ENCODE measurements at places on chromosomes 2 and 18.

DNA sequence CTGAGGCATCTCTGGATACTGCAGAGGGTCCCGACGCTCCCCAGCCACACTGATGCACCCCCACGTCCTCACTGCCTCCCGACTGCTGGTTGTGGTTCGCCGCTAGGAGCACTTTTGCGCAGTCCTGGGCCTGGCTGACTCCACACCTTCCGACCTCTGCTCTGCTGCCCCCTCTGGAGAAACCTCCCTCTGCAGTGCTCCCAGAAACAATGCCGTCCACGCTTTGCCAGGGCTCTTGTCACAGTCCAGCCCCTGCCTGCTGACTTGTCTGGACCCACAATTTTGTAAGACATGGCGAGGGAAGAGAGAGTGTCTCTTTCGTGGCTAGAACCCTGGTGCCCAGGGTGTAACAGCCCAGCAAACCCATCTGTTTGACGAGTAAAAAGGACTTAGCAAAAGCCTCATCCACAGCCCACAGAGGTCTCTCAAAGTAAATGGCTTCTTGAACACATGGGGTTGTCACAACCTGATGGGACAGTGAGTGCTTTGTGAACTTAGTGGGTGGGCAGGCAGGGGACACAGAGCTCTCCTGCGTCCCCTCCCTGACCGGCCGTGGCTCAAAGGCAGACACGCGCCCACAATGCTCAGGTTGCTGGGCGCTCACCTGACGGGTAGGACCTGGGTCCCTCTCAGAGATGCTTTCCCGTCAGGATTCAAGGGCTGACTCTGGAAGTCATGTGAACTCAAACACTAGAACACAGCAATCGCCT, 4.0 kb downstream of the COPS9 start:
- DNase-seq, result no peak

DNA sequence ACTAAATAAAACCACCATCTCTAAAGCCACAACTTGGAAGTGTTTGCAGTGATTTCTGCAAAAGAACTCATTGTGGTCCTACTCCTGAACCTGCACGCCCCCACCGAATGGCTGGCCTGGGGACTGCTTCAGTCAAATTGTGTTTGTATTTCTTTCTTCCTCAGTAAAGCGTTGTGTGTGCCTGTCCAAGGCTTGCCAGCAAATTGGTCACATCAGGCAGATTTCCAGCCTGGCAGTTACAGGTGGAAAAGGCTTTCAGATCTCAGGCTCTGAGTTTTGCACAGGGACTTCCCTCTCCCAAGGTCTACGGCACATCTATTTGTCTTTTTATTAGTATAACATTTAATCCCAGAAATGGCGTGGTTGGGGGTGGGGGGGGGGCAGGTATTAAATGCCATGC, 54.0 kb upstream of the NOSTRIN start:
- DNase-seq, result no peak

GRCh38 chr2:237864940-237865622, 5.7 kb downstream of the RAMP1 start:
- DNase-seq, result no peak

DNA sequence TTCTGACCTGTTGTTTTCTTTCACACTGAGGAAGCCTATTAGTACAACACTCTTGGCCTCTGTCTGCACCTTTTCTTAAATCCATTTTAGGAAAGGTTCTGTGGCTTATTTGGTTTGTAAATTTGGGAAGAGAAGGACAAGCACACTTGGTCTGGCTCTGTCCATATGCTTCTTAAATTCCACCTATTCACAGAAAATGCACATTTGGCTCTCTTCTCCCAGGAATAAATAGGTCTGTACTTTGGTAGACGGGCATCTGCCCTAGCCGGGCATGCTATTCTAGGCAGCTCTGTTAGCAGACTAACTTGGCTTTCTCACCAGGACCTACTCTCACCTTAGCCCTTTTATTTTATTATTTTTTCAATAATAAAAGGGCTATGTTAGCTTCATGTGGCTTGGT, 1211.8 kb upstream of the SLC39A10 start:
- DNase-seq, result no peak

DNA sequence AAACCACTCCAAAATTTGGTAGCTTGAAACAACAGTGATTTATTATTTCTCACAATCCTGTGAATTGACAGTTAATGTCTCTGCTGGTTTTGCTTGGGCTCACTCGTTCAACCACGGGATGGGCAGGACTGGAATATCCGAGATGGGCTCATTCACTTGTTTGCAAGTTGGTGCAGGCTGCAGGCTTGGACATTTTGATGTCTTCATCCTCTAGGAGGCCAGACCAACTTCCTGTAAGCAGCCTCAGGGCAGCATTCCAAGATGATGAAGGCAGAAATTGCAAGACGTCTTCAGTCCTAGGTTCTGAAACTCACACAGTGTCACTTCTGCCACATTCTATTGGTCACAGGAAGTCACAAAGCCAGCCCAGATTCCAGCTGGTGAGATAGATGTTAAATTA, 47.1 kb downstream of the GPR39 start:
- no peak for DNase-seq

- DNase-seq, result no peak
Measured at GRCh38 chr2:64695721-64696261, 42.1 kb upstream of the SERTAD2 start.

- DNase-seq, result no peak
Measured at GRCh38 chr2:180110469-180110868, 103.4 kb upstream of the CWC22 start.

DNA sequence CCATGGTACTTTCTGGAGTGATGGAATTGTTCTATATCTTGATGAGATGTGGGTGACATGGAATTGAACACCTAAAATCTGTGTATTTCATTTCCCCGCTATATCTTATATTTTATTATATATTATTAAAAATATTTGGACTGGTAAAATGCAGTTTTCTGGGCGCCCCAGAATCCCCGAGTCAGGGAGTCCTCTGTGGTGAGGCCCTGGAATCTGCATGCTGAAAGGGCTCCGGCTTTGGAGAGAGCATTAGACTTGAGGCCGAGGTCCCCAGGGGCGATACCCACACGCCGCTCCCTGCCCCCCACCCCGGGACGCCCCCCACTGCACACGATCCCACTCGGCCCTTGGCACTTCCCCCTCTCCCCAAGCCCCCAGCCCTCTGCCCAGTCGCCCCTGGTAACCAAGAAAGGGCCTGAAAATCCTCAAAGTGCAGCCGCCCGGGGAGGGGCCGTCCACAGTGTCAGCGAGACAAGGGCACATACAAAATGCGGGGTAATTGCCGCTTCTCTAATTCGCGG, 126.0 kb downstream of the ZFP36L2 start:
- no peak for DNase-seq

DNA sequence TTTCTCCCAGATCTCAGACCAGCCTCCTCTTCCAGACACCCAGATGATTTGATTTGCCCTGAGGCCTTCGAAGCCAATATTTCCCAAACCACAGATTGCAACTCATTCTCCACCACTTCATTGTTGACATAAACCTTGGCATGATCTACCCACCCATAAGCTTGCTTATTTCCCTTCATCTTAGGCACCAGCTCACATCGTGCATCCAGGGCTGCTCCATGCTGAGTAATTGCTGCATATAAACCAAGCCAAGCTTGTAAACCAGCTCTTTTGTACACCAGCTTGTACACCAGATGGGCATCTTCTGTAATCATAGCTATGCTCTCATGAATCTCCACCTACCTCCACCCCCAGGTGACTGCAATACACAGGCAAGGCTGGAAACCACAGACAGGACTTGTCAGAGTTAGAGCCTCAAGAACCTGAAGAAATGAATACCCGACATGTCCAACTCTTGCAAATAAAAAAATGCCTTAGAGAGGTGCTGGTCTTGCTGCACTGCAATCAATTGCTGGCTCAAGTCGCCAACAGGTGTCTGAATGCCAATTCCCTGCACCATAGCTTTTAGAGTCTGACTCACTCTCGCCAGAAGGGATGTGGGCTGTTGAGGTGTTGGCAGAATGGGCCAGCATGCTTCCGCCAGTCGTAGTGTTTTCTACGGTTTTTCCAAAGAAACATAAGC, 31.5 kb downstream of the TRABD2A start:
- DNase-seq, result peak; percentile 33

DNA sequence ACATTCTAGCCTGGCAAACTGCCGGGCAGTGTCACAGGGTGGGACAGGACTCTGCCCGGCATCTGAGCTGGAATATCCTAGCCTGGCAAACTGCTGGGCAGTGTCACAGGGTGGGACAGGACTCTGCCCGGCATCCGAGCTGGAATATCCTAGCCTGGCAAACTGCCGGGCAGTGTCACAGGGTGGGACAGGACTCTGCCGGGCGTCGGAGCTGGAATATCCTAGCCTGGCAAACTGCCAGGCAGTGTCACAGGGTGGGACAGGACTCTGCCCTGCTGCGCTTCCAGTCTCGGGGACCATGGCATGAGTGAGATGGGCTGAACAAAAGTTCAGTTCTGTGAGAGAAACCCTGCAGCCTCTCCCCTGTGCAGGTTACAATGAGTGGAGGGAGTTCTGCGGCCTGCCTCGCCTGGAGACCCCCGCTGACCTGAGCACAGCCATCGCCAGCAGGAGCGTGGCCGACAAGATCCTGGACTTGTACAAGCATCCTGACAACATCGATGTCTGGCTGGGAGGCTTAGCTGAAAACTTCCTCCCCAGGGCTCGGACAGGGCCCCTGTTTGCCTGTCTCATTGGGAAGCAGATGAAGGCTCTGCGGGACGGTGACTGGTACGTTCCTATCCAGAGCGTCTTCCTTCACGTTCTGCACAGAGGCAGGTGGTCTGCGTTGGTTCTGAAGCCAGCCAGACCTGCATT, 80.3 kb downstream of the TPO start:
- DNase-seq, result no peak

GRCh38 chr18:6294148-6294784, 120.4 kb downstream of the L3MBTL4 start:
- no peak for DNase-seq

GRCh38 chr2:142165790-142166189, 35.0 kb upstream of the LRP1B start:
- DNase-seq, result no peak

- DNase-seq, result no peak
Measured at GRCh38 chr2:138113871-138114525, 149.7 kb downstream of the HNMT start.

All from stimulated activated CD8-positive, alpha-beta memory T cell treated with anti-CD3 and anti-CD28 coated beads, Interleukin-12 subunit alpha, Interleukin-12 subunit beta, amount 100 ng/mL, for 1 hour (primary cell).